ENCODE measurements at places on chromosomes 12 and 14.

GRCh38 chr12:117427211-117427610 lies 65.8 kb upstream of the NOS1 start:
- DNase-seq = no peak

GRCh38 chr14:23071244-23071920 lies 14.1 kb upstream of the CDH24 start:
- peak; percentile 92 for DNase-seq

GRCh38 chr14:80385336-80385735 lies 174.0 kb upstream of the DIO2 start:
- no peak for DNase-seq

DNA sequence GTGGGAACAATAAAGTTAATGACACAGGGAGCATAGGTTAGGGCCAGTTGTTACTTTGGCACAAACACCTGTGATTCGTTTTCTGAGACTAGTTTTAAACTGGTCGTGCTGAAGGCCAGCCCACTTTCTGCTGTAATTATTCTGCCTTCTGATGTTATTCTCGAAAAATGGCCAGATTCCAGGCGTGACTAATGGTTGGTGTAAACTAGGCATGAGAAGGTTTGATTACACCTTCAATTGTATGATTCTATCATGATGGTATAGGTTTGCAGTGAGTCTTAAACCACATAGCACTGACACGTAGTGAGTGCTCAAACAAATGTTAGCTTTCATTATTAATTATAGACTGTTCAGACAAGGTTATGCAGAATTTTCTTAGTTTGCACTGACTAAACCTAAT lies 39.0 kb downstream of the CKB start:
- no peak for DNase-seq

DNA sequence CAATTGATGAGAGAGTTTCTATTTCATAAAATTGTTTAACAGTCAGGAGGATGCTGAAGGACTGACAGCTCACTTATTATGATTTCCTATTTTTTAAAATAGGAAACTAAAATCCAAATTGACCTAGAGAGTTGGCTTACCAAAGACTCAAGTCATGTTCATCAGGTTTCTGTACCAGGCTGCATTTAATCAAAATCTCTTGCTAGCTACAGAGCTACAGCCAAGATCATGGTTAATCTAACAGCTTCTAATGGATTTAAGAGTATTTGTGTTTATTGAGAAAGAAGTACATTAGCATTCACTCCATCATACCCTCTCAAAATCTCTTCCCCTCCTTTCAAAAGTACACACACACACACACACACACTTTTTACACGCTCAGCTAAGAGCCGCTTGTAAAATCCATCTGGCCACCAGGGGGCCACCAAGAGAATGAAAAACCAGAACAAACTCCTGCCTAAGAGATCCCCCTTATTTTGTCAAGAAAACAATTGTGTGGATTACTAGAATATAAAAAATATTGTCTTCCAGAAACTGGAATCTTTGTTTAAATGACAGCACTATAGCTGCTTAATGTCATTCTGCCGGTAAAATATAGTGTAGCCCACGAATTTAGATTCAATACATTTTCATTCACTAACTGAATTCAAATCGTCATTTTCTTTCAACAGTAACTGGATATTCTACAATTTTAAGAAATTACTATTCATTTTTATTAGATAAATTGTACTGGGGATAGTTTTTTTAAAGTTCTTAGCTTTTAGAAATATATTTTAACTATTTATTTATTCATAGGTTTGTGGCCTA lies 334.0 kb downstream of the BTG1 start:
- DNase-seq = peak; percentile 55

DNA sequence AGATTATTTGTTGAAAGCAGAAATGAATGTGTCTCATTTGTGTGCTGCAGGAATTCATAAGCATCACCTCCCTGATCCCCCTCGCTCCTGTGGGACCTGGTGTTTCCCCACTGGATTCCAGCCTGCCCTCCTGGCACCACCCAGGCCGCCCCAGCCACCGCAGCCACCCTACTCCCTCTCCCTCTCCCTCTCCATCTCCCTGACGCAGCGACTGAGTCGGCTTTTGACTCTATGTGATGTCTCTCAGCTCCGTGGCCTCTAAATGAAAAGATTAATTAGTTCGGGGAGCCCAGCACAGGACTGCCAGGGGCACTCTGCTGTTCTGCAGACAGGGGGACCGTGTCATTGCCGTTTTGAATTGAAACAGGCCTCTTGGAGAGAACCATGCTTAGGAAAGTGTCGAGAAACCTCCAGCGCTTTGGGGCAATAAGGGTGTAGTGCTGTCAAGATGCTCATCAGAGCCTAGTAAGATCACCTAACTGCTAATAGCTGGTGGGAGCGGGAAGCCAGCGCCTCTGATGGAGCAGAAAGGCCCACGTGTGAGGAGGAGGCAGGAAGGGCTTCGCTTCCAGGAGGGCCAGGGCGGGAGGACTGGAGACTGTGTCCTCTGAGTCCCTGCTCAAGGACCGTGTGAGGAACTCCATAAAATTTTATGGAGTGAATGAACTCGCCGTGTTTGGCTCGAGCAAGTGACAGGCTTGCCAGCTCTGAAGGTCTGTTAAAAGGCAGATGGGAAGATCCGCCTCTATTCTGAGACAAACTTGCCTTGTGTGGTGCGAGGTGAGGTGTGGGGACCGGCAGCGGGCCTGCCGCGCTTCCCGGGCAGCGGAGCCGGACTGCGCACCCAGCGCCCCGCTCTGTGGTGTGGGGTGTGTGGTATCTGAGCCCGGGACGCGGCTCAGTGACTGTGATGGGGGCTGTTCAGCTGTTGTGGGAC lies 157.4 kb upstream of the C14orf180 start:
- no peak for DNase-seq

- no peak for DNase-seq
These were observed 39.2 kb downstream of the TRPV4 start for GRCh38 chr12:109793826-109794501.

DNA sequence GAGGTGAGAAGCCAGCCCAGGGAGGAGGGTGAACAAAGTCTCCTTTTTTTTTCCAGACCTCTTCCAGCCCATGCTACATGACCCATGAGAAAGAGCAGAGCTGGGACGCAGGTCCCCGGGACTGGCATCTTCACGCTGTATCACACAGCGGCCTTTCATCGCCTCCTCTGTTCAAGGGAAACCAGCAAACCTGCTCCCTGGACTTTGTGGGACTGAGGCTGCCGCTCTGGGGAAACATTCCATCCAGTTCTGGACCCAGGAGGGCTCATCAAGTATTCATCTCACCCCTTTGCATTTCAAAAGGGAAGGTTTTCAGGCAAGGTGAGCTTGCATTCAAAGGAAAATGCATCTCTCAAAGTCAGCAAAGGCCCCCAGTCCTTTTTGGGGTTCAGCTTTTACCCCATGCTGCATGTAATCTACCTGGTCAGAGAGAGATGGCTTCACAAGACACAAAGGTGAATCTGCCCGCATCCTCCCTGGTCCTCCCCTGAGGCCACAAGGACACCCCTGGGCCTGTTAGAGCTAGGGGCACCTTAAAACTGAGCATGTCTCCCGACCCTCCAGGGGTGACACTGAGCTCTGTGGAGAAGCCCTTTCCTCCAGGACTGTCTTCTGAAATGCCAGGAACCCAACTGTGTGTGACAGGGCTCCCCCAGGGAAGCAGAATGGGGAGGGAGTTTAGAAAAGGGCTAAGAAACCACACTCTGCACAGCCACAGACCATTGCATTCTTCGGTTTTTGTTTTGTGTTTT lies 21.2 kb upstream of the MEG3 start:
- DNase-seq = no peak

- DNase-seq = peak; percentile 64
These were observed 43.7 kb upstream of the CNTN1 start for GRCh38 chr12:40648519-40648918.

GRCh38 chr14:96592591-96593386 lies 90.6 kb downstream of the PAPOLA start:
- peak; percentile 34 for DNase-seq

- DNase-seq = no peak
These were observed 47.7 kb downstream of the ELK3 start for GRCh38 chr12:96241846-96242256.

DNA sequence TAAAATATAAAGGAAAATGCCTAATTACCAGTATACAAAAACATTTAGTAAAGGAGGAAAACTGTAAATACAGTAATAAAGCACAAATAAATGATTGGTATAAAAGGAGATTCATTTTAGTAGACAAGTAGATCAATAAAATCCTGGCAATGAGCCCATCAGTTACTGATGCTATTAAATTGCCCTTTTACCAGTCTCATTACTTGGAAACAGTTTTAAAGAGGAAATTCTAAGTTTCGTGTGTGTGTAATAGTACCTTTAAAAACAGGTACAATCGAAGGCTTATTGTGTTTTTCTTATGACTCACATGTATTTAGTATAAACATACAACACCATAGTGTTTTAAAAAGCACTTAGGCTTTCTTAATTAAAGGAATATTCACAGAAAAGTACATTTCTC lies 46.4 kb upstream of the SYT10 start:
- DNase-seq = no peak

DNA sequence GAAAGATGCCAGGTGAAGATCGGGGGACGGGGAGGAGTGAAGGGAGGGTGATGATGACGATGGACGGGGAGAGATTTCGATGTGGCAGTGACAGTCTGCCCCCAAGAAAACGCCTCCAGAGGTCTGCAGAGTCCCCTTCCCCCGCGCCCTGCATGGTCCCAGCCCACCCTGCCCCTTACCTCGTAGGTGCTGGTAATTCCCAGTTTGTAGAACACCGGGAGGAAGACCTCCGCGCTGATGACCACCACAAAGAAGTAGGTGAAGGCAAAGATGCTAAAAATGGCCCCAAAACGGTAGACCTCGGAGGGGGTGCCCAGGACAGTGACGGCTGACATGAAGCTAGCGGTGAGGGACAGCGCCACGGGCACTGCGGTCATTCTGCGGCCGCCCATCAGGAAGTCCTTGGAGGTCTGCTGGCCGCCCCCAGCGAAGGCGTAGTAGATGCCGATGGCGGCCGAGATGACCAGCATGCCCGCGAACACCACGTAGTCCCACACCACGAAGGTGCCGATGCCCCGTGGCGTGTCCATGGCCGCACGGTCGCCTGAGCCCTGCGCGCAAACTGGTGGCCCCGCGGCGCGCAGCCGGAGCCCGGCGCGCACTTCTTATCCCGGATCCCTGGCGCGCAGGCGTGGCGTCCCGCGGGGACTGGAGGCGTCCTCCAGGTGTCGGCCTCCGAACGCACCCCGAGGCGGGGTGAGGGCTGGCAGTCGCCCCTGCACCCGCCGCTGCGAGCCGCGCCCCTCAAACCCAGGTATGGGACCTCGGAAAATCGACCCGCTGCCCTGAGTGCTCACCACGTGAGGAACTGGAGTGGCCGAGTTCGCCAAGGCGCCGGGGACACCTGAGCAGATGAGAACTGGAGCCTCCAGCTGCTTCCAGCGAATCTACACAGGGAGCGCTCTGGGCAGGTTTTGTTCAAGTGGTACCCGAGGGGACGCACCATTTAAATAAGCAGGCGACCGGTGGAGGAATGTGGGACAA lies at the start of gene SLC5A8:
SLC5A8 (minus strand) TSS at position 920 of the 984 bp plus-strand sequence; CDS start at position 530, 390 bp downstream.
- DNase-seq = no peak

GRCh38 chr14:55505846-55506245 lies 65.4 kb upstream of the TBPL2 start:
- no peak for DNase-seq

GRCh38 chr12:46744283-46744682 lies 81.5 kb downstream of the SLC38A4 start:
- DNase-seq = no peak

- no peak for DNase-seq
These were observed 158.2 kb downstream of the NUAK1 start for GRCh38 chr12:105980533-105980932.

DNA sequence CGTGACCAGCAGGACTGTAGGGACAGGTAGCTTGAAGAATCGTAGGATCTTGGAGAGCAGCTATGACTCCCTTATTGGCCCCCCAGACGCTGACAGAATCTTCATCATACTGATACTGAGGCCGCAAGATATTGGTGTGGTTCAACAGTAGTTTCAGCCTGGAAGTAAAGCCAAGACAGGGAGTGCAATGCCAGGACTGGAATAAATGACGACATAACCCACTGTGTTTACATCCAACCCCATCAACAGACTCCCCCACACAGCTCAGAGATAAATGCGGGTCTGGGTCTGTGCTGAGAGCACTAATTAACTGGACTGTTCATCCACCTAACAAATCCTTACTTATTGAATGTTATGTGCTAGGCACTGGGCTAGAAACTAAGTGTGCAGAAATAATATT lies 16.6 kb downstream of the NOXRED1 start:
- DNase-seq = no peak

DNA sequence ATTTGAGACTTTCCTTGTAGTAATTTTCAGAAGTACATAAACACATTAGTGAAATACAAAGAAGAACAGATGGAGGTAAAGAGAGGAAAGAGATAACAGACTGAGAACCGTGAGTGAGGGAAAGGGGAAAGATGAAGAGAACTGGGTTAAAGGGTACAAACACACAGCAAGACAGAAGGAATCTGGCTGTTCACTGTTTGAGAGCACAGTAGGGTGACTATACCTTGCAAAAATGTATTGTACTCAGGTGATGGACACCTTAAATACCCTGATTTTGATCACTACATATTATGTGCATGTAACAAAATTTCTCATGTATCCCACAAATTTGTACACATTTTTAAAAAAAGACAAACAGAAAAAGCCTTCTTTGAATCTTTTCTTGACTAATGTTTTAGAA lies 2.7 kb upstream of the TRHDE start:
- no peak for DNase-seq

DNA sequence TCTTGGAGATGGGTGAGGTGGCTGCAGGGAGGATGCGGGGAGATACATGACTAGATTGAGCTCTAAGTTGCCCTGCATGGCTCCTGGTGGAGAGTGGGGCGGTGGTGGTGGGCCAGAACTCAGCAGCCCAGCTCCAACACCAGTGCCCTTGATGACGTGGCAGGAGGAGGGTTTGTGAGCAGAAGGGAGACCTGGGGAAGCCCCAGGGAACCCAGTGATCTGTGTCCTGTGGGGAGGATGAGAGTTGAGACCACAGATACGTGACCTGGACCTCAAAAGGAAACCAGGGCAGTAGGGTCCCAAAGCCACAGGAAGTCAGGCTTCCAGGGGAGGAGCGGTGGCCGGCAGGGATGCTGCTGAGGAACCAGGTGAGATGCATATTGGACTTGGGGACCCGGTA lies 989.1 kb upstream of the TMEM132C start:
- DNase-seq = no peak

- no peak for DNase-seq
These were observed 27.5 kb downstream of the TESPA1 start for GRCh38 chr12:54956818-54957641.

- no peak for DNase-seq
These were observed 35.8 kb downstream of the FLVCR2 start for GRCh38 chr14:75614179-75614578.

GRCh38 chr14:36646664-36647416 lies 14.8 kb upstream of the PAX9 start:
- DNase-seq = no peak

- no peak for DNase-seq
These were observed 23.5 kb upstream of the PLEKHG3 start for GRCh38 chr14:64680714-64681065.

DNA sequence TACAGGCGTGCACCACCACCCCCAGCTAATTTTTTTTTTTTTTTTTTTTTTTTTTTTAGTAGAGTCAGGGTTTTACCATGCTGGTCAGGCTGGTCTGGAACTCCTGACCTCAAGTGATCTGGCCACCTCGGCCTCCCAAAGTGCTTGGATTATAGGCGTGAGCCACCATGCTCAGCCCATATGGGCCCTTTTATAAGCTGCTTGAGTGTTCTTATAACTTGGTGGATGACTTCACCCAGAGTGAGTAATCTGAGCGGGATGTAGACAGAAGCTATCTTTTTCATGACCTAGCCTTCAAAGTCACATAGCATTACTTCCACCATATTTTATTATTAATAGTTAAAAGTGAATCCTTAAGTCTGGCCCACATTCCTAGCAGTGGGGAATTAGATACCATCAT lies 16.4 kb downstream of the BBOF1 start:
- DNase-seq = no peak

Data from SK-N-DZ (cell line).